Heart right ventricle (tissue), 16 donors: ENCODE measurements at places on chromosomes 1 and 21. TPM values are rescaled to one million over a fixed set of nuclear protein-coding genes. Genes with fewer than 3 reads are reported as not detected.

Gene RIMS3
- total RNA-seq: 1.1 TPM

Gene BEND5
- total RNA-seq: 5.4 TPM

Gene C1orf87
- total RNA-seq: not detected

Gene ATAD3B
- 9.3 TPM for total RNA-seq

Gene FCGR1A
- total RNA-seq: 1.1 TPM

Gene CFAP45
- 0.42 TPM for total RNA-seq

Gene S100A1
- total RNA-seq: 2,372 TPM

Gene SORT1
- 116 TPM for total RNA-seq

Gene CENPF
- 0.54 TPM for total RNA-seq

DNA sequence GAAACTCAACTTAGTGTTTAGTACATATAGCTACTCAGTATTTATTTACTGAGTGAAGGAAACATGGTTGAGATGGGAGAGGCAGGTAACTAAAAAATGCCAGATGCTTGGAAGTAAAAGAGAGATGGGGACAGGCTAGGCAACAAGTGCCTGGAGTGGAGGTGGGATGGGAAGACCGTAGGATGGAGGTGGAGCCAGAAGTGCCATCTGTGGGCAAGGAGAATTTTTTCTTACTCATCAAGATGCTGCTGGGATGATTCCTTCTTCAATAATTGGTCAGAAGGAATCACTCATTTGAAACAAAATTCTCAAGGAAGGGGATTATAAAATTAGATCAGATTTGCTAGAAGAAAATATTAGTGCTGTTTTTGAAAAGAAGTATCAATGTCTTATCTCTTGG is 72.9 kb downstream of the IFI44 start:
- DNase-seq: no peak

- DNase-seq: no peak
Measured at GRCh38 chr1:232040260-232040659, 413.7 kb downstream of the DISC1 start.

- DNase-seq: no peak
Measured at GRCh38 chr1:160206421-160207117, 1.4 kb downstream of the PEA15 start.

- no peak for DNase-seq
Measured at GRCh38 chr1:171965777-171966176, 124.5 kb downstream of the DNM3 start.

DNA sequence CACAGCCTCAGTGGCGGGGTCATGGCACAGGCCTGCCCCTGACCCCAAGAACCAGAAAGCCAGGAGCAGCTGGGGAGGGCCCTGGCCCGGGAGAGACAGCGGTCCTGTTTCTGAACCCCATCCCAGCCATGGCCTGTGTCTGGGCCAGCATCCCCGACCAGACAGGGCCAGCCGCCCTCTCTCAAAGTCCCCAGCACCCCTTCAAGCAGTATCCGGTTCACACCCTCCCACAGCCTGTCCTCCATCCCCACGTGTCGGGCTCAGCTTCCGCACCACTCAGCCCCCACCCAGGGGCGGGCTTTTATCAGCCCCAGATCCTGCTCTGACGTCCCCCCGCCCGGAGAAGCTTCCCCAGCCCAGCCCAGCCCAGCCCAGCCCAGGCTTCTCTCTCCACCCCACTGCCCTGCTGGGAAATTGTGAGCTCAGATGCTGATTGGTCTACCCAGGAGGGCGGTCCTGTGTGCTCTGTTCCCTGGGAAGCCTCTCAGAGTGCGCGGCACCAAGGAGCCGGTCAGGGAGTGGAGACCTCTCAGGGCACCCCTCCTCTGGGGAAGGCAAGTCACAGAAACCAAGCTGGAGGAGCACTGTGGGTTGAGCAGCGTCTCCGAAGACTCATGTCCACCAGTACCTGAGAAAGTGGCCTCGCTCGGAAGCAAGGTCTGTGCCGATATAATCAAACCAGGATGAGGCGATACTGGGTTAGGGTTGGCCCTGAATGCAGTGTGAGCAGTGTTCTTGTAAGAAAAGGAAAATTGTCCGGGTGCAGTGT is 4.7 kb upstream of the FAAP20 start:
- peak; percentile 95 for DNase-seq

DNA sequence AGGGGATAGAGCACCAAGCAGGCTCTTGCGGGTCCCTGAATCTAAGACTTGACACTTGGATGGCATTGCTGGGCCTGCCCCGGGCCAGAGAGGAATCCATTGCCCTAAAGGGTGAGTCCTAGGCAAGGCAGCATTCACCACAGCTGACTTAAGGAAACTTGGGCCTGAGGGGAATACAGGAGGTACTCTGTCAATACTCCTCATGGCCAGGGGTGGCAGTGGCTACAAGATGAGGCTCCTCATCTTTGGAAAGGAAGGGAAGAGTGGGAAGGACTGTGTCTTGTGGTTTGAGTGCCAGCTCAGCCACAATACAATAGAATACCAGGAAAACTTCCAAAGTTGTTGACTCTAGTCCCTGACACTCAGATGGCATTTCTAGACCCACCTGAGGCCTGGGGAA is 5.1 kb downstream of the KRTAP22-1 start:
- no peak for DNase-seq

GRCh38 chr1:8213136-8213535 is 104.8 kb upstream of the SLC45A1 start:
- DNase-seq: no peak

DNA sequence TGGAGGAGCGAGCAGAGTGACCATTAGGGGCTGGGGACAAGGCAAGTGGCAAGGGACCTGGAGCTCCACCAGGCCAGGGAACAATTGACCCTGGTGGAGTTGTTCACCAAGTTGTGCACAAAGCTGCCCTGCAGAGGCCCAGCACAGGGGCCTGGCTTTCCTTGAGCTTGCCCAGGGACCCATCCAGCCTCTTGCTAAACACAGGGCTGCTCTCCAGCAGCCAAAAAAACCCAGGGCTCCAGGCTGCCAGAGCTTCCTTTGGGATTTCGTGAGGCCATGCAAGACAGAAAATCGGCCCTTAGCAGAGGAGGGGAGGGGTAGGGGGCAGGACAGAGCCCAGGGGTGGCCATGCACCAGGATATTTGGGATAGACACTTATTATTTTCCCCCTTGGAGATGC is 32.6 kb downstream of the LRP8 start:
- DNase-seq: no peak

GRCh38 chr1:44108241-44108640 is 10.4 kb upstream of the KLF17 start:
- DNase-seq: no peak

DNA sequence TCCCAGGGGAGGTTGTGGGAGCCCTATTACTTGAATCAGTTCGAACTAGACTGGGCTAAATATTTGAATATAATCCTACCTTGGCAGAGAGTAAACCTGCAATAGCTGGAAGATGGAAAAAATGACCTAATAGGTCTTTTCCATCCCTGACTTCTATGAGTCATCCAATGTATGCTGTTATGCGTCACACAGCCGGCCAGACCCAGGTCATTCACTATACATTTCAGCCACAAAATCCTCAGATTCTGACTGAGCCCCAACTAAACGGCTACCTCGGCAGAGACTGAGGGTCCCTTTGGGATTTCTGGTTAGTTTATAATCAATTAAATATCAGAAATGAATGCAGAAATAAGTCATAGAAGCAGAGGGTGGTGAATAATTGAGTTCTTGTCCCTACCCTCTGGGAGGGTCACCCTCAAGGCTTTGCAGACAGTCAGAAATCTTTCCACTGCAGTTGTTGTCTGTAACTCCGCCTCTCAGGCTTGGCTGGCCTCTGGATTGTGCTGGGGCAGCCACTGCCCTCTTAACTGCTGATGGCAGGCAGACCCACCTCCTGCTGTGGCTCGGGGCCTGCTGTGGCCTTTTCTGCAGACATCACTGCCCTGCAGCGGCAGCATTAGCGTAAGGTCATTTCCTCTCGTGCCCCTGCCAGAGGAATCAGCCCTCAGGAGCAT is 240.5 kb downstream of the TGFB2 start:
- no peak for DNase-seq

DNA sequence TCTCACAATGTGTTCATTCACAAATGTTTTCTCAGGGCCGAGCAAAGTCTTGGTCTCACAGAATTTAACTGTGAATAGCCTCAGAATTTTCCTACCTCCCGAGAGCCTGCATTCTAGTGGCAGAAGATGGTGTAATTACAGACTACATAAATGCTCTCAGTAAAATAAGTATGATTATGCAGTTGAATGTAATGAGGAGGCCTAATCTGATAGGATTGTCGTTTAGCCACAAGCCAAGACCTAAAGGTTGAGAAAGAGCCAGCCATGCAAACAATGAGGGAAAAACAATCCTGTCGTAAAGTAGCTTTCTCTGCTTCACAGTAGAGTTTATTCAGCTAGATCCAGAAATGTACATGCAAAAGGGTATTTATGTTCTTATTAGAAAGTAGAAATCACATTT is 607.8 kb upstream of the B3GALT2 start:
- DNase-seq: no peak

GRCh38 chr21:45611939-45612664 is 31.4 kb upstream of the PCBP3 start:
- DNase-seq: no peak

DNA sequence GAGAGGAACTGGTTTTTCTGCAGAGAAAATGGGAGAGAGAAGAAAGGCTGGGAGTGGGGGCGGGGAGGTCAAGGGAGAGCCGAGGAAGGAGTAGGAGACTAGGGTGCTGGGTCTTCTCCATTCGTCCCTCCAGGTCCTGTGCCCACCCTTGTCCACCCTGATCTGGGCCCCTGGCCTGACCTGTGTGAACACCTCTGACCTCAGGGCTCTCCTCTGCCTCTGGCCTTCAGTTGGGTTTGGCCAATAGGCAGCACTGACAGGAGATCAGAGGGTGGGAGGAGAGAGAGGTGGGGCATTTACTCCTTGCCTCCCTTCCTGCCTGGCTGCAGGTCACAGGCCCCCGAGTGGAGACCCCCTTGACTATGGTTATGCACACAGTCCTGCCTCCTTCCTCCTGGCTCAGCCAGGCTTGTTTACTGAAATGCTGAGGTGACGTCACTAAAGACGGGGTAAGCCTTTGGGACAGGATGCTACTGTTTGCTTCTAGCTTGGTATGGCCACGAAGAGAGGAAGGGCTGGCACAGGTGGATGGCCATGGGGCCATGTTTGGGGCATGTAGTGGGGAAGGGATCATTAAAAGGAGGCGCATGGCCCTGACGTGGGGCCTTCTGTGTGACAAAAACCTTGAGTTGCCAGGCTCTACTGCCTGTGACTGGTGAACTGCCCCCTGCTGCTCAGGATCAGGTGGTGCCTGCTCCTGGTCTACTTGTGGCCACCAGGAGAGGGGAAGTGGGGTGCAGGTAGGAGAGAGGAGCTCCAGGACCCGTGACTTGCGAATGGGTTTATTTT is 248.7 kb upstream of the CSF3R start:
- no peak for DNase-seq

- no peak for DNase-seq
Measured at GRCh38 chr1:70411360-70411844, 334 bp downstream of the CTH start.

DNA sequence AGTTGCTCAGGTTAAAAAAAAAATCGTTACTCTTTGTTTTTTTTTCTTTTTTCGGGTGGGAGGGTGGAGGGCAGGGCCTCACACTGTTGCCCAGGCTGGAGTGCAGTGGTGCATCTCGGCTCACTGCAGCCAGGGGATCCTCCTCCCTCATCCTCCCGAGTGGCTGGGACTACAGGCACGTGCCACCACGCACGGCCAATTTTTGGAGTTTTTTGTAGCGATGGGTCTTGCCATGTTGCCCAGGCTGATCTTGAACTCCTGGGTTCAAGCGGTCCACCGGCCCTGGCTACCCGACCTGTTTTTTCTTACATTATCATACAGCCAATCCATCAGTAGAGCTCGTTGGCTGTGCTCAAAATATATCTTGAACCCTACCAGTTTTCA is 2.2 kb upstream of the USP1 start:
- DNase-seq: no peak

GRCh38 chr1:196464480-196464941 is 143.7 kb downstream of the KCNT2 start:
- DNase-seq: no peak

DNA sequence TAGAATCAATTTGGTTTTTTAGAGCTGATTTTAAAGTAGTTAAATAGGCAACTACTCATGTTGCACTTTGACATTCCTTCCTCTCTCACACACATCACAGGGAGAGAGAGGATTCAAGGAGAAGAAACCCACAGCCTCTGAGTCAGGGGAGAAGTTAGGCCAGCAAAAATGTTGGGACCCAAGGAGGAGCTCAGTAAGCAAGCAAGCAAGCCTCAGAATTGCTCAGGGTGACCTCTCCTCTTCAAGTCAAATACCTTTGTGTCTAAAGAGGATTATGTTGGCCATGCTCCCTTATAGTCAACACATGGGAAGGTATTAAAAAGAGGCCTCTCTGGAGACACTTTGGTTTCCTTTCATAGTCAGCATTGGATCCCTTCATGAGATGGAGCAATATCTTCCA is 80.5 kb upstream of the WARS2 start:
- DNase-seq: no peak

GRCh38 chr1:44282704-44283426 is 69.6 kb downstream of the DMAP1 start:
- no peak for DNase-seq

DNA sequence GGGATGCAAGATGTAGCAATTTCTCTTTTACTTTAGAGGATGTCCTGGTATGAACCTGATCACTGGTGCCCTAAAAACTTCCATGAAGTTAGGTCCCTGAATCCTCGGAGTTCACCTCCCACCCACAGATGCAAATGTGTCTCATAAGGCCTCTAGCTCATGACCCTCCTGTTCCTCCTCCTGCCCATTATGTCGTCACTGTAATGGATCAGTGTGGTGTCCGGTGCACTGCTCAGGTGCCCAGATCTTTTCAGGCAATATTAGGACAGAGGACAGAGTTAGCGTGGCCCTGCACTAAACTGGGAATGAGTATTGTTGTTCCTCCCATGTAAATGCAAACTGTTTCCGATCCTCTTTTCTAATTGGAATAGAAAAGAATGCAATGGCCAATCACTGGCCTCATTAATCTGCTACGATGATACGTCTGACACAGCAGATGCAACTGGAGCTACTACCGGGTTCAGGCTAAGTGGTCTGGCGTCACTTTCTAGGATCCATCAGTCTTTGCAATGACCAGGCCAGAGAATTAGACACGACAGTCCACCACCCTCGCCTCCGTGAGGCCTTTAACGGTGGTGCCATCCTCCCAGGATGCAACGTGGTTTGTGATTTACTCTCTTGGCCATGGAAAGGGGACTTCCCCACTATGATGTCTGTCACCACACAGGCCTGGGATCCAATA is 3.4 kb upstream of the COL6A2 start:
- DNase-seq: no peak

DNA sequence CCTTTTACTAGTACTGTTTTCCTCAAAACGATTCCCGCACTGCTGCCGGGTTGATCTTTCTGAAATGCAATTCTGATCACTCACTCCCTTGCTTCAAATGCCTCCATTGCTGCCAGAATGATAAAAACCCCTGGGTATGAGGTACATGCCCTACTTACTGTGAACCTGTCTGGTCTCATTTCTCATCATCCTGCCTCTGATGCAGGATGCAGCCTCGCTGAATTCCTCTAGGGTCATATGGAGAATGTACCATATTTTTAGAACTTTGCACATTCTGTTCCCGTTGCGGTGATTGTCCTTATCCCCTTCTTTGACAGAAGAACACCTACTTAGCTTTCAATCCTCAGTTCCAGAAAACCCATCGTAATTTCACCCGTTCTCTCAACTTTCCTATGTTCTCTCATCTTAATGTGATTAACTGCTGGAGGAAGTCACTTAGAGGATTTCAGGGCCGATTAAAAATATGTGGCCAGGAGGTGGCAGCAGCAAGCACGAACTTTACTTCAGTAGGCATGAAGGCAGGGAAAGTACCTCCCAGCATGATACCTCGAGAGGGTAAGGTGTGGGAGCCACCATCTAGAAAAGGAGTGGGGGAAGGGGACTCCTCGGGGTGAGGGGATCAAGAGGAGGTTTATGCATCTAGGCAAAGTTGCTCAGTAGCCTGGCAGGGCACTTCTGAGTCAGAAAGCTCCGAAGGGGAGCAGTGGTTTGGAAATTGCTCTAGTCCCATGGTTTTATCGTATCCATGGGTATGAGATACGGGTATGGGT is 361.5 kb upstream of the ZP4 start:
- peak; percentile 29 for DNase-seq
